Stimulated activated CD8-positive, alpha-beta memory T cell treated with anti-CD3 and anti-CD28 coated beads, Interleukin-15, amount 100 ng/mL, for 24 hours (primary cell): ENCODE measurements at places on chromosomes 2 and 18.

DNA sequence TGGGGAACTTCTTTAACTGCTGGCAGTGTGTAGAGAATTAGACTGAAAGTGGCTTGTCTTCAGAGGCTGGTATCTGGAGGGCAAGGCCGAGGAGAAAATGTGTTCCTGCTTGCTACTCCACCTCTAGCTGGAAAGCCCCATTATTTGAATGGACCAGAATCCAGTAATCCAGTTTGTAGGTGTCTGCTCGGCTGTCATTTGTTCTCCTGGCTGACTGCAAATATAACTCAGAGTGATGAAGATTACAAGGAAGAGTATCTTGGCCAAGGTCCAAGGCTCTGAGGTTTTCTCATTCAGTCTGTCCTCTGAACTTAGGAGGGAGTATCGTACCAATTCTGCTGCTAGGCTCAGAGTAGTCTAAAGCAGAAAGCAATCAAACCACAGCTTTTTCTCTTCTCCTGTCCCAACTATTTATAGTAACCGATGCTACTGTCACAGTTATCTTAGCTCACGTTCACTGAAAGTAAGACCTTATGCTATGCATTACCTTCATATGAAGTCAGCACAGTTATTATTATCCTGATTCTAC, 228.6 kb downstream of the SETBP1 start:
- DNase-seq, result no peak

GRCh38 chr2:109062145-109062858, 66.7 kb upstream of the SH3RF3 start:
- DNase-seq, result no peak

GRCh38 chr2:8546612-8547283, 135.1 kb upstream of the ID2 start:
- DNase-seq, result no peak

- no peak for DNase-seq
Observed at GRCh38 chr18:3321133-3321812, 59.3 kb downstream of the MYL12B start.

DNA sequence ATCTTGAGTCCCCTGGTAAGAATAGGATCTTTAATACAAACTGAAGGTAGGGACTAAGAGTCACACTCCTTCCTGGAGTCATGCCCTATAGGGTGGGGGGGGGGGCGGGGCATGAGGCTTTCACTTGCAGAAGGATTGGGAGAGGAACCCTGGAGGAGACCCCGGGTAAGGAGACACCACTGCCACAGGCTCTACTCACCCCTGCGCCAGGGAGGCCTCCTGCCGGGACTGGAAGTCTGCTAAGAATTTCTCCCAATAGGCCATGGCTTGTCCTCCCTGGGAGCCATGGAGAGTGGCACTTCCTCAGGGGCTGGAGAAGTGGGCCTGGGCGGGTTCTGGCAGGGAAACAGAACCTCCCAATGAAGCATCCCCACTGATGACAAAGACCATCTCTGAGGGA, 645.3 kb upstream of the RAB6C start:
- DNase-seq, result no peak

DNA sequence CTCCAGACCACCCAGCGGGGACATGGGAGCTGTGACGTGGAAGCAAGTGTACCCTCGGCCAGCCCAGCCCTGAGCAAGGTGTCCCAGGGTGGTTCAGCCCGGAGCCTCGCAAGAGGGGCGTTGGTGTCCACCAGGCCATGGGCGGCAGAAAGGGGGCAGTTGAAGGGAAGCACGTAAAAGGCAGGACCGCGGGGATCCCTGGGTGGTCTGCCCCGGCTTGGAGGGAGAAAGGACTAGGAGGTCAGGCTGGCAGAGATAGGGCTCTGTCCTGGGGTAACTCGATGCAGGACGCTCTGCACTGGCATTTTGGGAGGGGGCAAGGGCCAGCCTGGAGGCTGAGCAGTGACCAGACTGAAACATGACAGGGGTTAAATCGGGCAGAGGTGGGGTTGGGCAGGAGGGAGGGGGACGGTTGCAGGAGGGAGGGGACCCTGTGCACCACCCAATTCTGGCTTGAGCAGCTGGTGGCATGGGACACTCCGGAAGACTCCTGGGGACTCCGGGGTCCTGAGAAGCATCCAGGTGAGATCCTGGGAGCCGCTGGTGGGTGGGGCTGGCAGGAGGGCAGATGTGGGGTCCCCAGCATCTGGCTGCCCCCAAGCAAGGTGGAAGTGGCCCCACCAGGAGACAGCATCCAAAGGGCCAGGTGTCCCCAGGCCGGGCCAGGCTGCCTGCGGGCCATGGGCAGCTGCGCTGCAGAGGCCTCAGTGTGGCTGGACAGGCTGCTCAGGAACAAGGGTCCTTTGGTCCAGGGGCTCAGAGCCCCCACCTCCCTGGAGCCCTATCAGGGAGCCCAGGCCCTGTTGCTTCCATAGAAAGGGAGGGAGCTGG, 46.8 kb upstream of the GPC1 start:
- DNase-seq, result no peak

DNA sequence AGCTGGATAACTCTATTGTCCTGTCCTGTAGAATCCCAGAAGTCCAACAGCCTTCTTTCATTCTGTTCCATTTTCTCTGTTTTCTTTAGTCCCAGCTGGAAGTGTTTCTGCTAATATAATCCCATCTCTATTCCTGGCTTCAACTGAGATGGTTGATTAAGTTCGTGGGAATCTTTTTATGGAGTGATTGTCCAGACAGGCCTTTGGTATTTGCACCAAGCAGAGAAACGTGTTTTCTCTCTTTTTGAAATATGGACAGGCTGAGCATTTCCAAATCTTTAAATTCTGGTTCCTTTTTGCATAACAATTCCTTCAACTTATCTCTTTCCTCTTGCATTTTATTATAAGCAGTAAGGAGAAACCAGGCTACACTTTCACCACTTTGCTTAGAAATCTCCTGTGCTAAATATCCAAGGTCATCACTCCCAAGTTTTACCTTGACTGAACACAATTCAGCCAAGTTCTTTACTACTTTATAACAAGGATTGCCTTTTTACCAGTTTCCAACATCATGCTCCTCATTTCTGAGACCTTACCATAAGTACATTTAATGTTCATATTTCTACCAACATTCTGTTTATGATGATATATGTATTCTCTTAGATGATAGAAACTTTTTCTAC, 108.8 kb downstream of the ZFP36L2 start:
- no peak for DNase-seq
